ENCODE measurements at places on chromosomes 7 and 10.

- no peaks in the 10 kb centered on the region for H3K4me1 ChIP-seq
- no peak for DNase-seq
- H3K4me3 ChIP-seq, result no peak overlapping the region
- H3K27ac ChIP-seq, result no peak overlapping the region
These were observed 600.1 kb upstream of the STEAP1 start for GRCh38 chr7:89554209-89554608.

GRCh38 chr10:105347487-105347886 lies 706.4 kb downstream of the SORCS3 start:
- no peaks in the 10 kb centered on the region for H3K27me3 ChIP-seq
- no peaks in the 10 kb centered on the region for H3K36me3 ChIP-seq
- H3K27ac ChIP-seq, result no peak overlapping the region
- H3K4me3 ChIP-seq, result no peak overlapping the region

- H3K27me3 ChIP-seq, result peaks cover 7% of the 10 kb centered on the region
- DNase-seq, result no peak
- no peak overlapping the region for H3K27ac ChIP-seq
These were observed 144.2 kb downstream of the SPAG6 start for GRCh38 chr10:22489467-22489866.

- peaks cover 34% of the 10 kb centered on the region for H3K4me1 ChIP-seq
- no peak overlapping the region for H3K27ac ChIP-seq
- DNase-seq, result no peak
These were observed 5.0 kb upstream of the CELF2 start for GRCh38 chr10:11012421-11013295.

- no peaks in the 10 kb centered on the region for H3K36me3 ChIP-seq
- DNase-seq, result peak; percentile 66
- H3K27me3 ChIP-seq, result no peaks in the 10 kb centered on the region
These were observed 22.1 kb downstream of the NMT2 start for GRCh38 chr10:15146366-15146765.

DNA sequence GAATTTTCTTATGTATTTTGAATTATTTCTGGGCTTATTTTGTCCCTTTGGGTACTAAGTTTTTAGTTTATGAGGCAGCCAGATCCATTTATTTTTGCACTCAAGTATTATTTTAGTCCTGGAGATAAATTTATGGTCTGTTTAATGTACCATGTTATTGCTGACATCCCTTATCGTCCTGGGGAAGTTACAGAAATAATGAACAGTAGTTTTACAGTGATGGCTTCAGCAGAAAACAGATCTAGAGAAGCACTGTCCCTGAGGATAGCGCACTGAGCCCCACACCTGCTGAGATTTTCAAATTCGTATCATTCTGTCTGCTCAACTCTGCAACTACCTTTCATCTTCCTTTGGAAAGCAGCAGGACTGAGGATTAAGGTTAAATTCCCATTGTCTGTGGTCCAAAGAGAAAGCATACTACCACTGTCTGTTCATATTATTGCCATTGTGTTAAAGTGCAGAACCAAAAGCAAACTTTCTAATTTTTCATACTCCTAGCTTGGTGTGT lies 168.3 kb downstream of the SNX13 start:
- no peak overlapping the region for H3K27ac ChIP-seq
- peak overlapping the region; percentile 31 for H3K4me3 ChIP-seq
- H3K27me3 ChIP-seq, result no peaks in the 10 kb centered on the region
- H3K4me1 ChIP-seq, result peaks cover 31% of the 10 kb centered on the region
- no peaks in the 10 kb centered on the region for H3K36me3 ChIP-seq

DNA sequence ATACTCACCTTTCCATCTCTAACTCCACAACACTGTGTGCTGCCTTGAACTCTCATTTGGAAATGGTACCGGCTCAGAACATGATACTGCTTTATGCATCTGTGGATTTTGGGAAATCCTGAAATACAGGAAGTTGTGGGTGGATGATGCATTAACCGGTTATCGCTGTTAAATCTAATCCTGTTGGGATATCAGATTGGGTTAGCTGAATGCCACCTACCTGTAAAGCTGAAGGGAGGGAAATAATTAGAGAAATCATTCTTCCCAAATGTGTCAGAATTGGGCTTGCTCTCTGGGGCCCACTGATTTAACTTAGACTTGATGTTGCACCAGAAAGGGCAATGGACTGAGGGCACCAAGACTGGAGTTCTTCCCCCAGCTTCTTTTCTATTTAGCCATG lies 54.0 kb downstream of the CH25H start:
- no peak overlapping the region for H3K4me3 ChIP-seq
- DNase-seq, result no peak
- no peaks in the 10 kb centered on the region for H3K36me3 ChIP-seq
- no peaks in the 10 kb centered on the region for H3K27me3 ChIP-seq
- no peak overlapping the region for H3K27ac ChIP-seq

DNA sequence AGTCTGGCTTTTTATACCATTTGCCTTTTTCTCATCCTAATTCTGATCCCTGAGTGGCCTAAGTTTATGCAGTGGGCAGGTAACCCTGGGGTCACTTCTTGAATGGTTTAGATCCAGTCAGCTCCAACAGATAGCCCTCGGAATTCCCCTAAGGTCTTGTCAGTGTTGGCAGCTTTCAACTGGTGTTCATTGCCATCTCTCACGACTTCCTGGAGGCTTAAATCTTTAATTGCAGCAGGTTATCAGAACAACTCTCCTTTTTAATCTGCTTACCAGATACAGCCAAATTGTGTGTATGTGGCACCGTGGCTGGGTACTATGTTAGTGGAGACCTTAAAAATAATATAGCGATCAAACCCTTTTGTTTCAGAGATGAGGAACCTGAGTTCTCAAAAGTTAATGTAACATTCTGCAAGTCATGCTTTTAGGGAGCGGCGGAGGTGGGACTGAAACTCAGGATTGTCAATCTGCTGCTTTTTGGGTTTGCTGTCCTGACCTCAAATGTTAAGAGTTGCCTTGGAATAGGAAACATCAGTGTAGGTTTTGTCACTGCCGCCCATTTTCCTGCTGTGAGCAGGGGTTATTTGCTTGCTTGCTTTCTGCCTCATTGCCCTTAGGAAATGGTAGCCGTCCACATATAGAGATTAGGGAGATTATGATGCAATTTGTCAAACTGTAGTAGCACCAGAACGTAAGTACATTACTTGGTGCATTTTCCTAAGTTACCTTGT lies 818 bp downstream of the DLD start:
- H3K4me3 ChIP-seq, result peak overlapping the region; percentile 93
- H3K27ac ChIP-seq, result peak overlapping the region; percentile 74
- no peak for DNase-seq
- no peaks in the 10 kb centered on the region for H3K4me1 ChIP-seq
- H3K36me3 ChIP-seq, result peaks cover 35% of the 10 kb centered on the region
- H3K27me3 ChIP-seq, result no peaks in the 10 kb centered on the region

DNA sequence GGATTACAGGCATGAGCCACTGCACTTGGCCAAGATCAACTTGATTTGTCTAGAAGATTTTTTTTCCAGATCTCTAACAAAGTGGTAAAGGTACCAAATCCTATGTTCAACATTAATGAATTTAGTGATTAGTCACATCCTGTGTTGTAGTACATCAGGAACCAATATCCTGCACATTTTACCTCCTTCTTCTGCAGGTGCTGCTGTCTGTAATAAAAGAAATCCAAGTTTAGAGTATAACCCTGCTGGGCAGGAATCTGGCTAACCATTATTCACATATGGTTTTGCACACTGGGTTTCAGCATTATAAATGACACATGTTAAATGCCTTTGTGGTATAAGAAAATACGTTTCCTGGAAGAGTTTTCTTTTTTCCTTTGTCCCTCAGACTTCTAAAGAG lies 10.8 kb downstream of the PARD3 start:
- no peak overlapping the region for H3K27ac ChIP-seq
- no peaks in the 10 kb centered on the region for H3K27me3 ChIP-seq
- DNase-seq, result no peak
- H3K36me3 ChIP-seq, result peaks cover 9% of the 10 kb centered on the region
- peaks cover 15% of the 10 kb centered on the region for H3K4me1 ChIP-seq
- no peak overlapping the region for H3K4me3 ChIP-seq

DNA sequence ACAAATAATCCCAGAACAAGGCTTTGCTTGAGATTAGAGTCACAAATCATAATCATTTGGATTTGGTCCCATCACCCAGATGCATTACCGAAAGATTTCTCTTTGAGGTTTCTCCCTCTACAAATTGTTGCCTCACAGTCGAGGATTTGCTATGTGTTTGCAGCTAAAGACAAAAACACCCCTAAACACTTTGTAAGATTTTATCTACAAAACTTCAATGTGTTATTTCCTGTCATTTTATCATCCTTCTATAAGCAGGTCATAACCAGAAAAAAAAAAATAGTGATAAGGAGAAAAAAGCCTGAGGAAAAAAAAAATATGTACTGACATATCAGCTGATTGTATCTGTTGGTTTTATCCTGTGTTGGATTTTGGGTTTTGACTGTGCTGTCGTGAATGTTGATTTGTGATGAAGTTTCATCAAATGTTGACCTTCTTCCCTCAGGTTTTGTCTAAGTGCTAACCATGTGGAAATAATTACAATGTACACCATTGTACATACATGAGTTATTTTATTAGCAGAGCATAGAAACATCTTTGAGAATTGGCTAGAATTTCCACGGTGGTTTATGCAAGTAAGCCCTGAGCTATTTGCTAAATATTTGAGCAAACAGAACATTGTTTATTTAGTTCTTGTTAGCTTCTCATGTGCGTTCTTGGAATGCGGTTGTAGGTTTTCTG lies 274.4 kb downstream of the NEBL start:
- H3K4me1 ChIP-seq, result no peaks in the 10 kb centered on the region
- H3K4me3 ChIP-seq, result no peak overlapping the region
- no peak for DNase-seq
- no peaks in the 10 kb centered on the region for H3K36me3 ChIP-seq
- H3K27me3 ChIP-seq, result no peaks in the 10 kb centered on the region

DNA sequence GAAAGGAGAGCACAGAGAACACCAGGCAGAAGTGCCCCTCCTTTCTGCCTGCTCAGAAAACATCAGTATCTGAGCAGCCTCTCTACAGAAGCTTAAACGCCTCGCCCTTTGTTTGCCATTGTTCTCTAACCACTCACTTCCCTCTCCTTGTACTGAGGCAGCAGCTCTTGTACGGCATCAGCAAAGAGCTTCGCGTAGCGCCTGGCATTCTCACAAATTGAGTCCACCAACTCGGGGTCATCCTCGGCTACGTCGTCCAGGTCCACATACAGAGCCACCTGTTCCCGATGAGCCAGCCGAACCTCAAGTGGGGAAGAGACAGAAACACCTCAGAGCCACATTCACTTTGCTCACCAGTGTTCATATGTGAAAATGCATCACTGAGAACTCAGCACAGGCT lies 1.7 kb downstream of the MCM7 start:
- DNase-seq, result no peak
- no peaks in the 10 kb centered on the region for H3K27me3 ChIP-seq
- H3K4me1 ChIP-seq, result peaks cover 6% of the 10 kb centered on the region
- H3K36me3 ChIP-seq, result peaks cover 59% of the 10 kb centered on the region
- H3K27ac ChIP-seq, result peak overlapping the region; percentile 26

DNA sequence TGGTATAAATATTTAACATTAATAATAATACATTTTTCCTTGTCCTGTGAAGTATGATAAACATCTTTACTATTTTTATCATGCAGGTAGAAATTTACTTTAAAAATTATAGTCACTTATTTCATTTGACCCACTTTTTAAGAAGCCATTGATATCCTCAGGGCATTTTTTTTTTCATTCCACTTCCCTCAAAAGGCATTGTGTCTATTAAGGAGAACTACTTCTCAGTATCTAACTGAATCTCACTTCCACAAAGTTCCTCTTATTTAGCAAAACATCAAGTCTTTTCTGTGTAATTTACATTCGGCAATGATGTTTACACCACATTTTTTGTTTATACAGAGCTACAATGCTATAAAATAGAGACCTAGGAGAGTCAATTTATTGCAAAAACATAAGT lies 388.2 kb upstream of the AKR1E2 start:
- no peak for DNase-seq
- no peaks in the 10 kb centered on the region for H3K4me1 ChIP-seq
- no peaks in the 10 kb centered on the region for H3K27me3 ChIP-seq
- H3K36me3 ChIP-seq, result no peaks in the 10 kb centered on the region
- no peak overlapping the region for H3K4me3 ChIP-seq
